ENCODE measurements at places on chromosomes 5 and 9. TPM values are rescaled to one million over a fixed set of nuclear protein-coding genes. Genes with fewer than 3 reads are reported as not detected.

- DNase-seq: no peak
Observed at GRCh38 chr5:124910354-124911016, 164.0 kb upstream of the ZNF608 start.

- no peak for DNase-seq
Observed at GRCh38 chr5:168019143-168019542, 272.3 kb upstream of the WWC1 start.

The CTSV gene
- 0.67 TPM for polyA plus RNA-seq

GRCh38 chr9:102514541-102514940 is 480.6 kb upstream of the CYLC2 start:
- DNase-seq: no peak

The ADAMTS2 gene
- 9.6 TPM for polyA plus RNA-seq

The MPDZ gene
- polyA plus RNA-seq: 24.6 TPM

DNA sequence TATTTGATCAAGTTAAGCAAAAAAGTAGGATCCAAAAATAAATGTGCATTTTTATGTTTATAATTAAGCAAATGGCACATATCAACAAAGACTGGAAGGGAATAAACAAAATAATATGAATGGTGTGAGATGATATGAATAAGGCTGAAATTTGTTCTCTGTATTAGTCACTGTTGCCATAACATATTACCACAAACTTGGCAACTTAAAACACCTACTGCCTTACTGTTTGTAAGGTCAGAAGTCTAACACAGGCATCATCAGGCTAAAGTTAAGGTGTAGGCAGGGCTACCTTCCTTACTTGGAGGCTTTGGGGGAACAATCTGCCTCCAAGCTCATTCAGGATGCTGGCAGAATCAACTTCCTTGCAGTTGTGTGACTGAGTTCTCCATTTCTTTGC is 19.3 kb downstream of the PGGT1B start:
- DNase-seq: no peak

- no peak for DNase-seq
Observed at GRCh38 chr9:126805554-126806262, 868 bp downstream of the ZBTB43 start.

The NR4A3 gene
- 3.4 TPM for polyA plus RNA-seq

The SELENOP gene
- 715 TPM for polyA plus RNA-seq

DNA sequence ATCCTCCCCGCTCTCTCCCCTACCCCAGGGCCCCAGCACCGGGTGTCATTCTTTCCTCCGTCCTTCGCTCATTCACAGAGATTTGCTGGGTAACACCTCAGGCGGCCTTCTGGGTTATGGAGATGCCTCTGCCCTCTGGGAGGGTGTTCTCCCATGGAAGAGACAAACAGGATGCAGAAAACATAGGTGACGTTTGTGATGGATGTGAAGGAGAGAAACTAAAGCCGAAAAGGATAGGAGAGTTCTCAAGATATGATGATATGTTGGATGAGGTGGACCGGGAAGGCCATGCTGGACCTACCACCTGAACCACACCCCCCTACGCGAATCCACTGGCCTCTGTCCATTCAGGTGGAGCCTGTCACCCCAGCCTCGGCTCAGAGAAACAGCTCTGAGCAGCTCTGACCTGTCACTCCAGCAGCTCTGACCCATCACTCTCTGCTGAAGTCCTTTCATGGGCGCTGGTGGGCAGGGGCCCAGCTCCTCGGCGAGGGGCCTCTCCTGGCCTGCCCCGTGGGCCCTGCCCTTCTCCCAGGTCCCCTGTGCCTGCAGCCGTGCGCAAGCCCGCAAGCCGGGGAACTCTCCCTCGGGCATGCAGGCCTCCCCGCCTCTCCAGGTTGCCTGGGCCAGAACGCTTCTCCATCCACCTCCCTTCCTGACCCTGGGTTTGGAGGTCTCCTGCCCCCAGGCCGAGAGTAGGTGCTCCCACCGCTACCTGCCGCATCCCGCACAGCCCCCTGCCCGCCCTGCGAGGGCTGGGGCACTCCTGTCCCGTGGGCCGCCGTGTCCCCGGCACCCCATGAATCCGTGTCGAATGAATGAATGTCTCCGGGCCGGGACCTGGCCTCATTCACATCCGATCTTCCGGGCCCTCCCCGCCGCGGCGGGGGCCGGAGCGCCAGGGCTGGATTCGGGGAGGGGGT is 717 bp upstream of the NCS1 start:
- DNase-seq: no peak

The IFNA7 gene
- polyA plus RNA-seq: not detected

DNA sequence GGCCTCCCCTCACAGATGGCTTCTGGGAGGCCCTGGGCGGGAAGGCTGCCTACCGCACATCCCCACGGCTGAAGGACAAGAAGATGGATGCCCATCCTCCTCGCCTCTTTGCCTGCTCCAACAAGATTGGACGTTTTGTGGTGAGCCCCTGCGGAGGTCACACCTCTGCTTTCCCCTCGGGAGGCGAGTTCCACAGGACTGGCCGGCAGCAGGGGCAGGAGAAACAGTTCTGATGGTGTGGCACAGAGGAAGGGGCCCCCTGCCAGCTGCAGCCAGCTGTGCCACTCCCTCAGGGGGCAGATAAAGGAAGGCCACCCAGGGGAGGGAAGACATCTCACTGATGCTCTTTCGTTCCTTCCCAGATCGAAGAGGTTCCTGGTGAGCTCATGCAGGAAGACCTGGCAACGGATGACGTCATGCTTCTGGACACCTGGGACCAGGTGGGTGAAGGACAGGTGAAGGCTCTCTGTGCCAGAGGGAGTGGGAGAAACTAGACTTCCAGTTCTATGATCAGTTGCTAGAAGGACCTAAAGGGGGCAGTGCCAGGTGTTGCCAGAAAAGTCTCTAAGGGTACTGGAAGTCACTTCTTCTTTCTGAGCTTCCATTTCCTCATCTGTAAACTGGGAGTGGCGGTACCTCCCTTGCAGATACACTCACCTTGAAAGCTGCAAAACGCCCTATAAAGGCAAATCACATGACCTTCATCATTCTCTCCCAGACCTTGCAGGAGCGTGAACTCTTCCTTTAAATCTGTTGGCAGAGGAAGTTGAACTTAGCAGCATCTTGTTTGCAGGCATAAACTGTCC is 41.0 kb downstream of the STOM start:
- DNase-seq: no peak

The NFIB gene
- 8.7 TPM for polyA plus RNA-seq

The FGF10 gene
- polyA plus RNA-seq: 8.7 TPM

Data from ovary (tissue), 10 donors.